HepG2 (cell line): ENCODE measurements at places on chromosomes 12 and 14. TPM values are rescaled to one million over a fixed set of nuclear protein-coding genes. Genes with fewer than 3 reads are reported as not detected.

DNA sequence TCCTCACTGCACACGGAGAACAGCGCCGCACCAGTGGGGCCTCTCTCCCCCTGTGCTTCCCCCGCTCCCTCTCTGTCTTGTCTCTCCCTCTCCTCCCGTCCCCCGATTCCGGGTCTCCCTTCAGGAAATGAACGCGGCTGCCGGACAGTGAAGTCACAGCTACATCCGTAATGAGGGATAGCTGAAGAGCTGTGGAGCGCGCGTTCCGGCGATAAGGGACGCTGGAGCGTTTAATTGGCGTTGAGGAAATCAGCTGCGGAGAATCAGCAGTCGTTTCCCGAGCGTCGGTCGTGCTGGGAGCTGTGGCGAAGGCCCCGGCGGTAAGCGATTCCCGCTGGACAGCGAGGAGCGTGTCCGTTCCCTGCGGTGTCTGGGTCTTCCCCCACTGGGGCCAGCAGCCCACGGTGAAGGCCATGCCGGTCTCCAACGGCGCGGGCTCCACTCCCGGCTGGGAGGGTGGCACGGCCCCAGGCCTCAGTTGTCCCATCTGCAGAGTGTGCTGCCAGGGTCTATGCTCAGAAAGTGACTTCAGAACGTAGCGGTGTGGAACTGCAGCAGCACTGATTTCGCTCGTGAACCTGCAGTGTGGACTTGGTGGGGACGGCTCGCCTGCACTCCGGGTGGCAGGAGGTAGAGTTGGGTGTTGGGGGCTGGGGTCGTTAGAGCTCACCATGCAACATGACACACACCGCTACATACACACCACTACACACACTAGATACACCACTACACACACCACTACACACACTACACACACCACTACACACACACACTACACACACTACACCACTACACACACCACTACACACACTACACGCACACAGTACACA lies 10.9 kb downstream of the NOC4L start:
- no peak for DNase-seq

- no peak for DNase-seq
These were observed 238.2 kb upstream of the AVPR1A start for GRCh38 chr12:63389211-63389610.

DNA sequence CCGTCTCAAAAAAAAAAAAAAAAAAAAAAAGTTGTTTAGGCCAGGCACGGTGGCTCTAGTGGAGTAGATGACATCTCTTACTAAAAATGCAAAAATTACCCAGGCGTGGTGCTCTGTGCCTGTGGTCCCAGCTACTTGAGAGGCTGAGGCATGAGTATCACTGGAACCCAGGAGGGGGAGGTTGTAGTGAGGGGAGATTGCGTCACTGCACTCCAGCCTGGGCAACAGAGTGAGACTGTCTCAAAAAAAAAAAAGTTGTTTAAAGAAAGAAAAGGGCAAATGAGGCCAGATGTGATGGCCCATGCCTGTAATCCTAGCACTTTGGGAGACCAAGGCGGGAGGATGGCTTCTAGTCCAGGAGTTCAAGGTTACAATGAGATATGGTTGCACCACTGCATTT lies 36.6 kb upstream of the SPPL3 start:
- no peak for DNase-seq

DNA sequence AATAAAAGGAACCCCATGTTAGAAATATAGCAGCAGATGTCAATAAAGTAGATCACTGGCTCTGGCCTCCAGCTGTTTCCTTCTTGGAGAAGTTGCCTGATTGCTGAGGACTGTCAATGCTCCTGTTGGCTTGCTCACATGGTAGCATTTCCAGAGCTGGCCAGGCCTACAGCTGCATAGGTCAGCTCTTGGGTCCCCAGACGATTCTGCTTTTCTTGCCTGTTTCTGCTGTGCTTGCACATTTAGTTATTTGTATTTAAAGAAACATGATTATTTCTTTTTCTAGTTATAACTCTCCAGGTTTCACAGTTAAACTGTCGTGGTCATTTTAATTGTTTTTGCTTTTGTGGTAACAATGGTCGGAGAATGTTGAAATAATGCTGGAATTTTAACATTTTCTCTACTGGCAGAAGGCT lies 7.2 kb downstream of the NAV3 start:
- no peak for DNase-seq

DNA sequence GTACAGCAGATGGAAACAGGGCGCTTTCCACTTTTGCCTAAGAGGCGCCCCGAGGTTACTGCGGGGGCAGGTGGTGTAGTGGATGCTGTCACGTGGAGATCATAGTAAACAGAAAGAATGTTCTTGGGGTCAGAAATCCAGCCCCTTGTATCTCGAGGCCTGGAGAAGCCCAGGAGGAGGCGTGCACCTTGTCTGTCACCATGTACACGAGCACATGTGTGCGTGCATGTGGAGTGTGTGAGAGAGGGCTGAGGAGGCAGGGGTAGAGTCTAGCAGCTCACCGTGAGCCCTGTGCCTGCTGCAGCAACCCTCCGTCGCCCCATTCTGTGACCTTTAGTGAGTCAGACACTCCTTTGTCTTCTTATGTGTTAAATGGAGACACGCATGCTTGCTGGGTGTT lies 59.0 kb downstream of the CACNA1C start:
- no peak for DNase-seq

- no peak for DNase-seq
These were observed 298.5 kb downstream of the ERC1 start for GRCh38 chr12:1289371-1290155.

GRCh38 chr14:75835156-75835725 lies 146.6 kb downstream of the TGFB3 start:
- DNase-seq = peak; percentile 41

- peak; percentile 64 for DNase-seq
These were observed 144.1 kb upstream of the AMIGO2 start for GRCh38 chr12:47223848-47224213.

GRCh38 chr12:31317471-31318395 lies 8.2 kb downstream of the SINHCAF start:
- no peak for DNase-seq

GRCh38 chr12:31236998-31237637 lies 88.8 kb downstream of the SINHCAF start:
- DNase-seq = no peak

- no peak for DNase-seq
These were observed 7.5 kb downstream of the HOXC4 start for GRCh38 chr12:54060975-54061778.

DNA sequence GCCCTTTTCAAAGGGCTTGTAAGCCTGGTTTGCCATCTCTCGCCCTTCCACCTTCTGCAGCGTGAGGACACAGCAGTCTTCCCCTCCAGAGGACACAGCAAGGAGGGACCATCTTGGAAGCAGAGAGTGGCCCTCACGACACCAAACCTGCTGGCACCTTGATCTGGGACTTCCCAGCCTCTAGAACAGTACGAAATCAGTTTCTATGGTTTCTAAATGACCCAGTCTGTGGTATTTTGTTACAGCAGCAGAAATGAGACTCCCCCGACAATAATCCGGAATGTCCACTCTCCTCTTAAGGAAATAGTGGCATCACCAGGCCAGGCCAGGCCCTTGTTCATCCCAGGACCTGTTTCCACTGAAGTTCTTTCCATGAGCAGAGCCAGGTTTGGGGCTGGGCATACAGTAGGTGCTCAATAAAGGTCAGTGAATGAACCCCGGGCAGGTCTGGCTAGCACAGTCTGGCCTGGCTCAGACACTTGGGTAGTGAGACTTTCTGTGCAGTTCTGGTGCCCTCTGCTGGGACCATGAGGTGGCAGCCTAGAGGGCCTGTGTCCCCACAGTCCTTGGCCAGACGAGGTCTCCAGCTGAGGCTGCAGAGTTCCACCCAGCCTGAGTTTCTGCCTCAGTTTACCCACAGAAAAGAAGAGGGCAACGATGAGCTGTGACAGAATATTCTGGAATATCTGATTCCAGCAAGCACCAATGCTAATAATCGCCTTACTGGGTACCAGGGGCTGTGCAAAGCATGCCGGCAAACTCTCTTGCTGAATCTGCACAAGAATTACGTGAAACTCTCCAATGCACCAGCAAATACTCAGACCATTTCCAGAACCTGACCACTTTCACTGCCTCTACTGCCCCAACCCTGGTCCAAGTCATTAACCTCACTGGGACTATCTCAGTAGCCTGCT lies 14.0 kb downstream of the ABCB9 start:
- peak; percentile 59 for DNase-seq

DNA sequence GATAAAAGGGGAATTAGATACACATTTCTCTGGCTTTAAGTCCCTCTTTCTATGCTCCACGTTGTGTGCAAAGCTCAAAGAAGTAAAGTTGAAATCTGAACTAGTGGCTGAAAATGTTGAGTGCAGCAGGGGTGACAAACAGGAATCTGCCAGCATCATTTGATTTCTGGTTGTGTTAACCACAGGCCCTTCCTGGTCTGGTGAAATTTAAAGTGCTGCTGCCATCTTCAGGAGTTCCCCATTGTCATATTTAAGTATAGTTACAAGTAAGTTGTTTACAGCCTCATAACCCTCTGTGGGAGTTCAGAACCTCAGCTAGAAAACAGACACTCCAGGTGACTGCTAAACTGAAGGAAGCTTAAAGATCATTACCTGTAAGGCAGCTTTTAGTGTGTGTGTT lies 90.9 kb upstream of the CCDC196 start:
- DNase-seq = no peak

DNA sequence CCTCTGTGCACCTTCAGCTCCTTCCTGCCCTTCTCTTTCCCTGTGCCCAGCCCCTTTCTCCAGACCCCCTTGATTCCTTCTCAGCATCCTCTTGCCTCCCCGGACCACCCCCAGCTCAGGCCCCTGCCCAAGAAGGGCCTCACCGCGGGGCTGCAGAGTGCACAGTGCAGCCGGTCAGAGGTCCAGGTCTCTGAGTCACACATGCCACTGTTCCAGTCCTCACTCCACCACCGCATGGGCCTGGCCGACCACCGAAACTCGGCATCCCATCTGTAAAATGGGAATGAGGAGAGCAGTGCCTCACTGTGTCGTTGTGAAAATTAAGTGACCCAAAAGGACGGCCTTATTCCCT lies 13.3 kb downstream of the BDKRB1 start:
- no peak for DNase-seq

GRCh38 chr14:77883131-77883846 lies 83.4 kb downstream of the ADCK1 start:
- DNase-seq = no peak

GRCh38 chr14:99930420-99931274 lies 134.6 kb upstream of the EVL start:
- DNase-seq = no peak

DNA sequence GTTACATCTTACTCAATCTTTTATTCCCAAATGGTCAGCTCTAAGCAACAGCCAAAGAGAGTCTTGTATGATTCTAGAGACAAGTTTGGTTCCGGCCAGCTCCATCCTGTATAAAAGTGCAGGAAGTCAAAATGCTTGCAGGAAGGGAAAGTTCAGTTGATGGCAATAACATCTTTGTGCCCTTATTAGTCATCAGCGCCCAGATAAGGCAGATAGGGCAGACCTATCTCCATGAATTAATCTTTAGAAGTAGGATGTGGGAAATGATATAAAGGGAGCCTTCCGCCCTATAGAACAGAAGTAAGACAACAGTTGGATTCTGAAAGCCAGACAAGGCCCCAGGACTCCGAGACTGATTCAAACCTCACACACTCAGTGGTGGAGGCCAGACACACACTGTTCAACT lies 6.4 kb downstream of the GNS start:
- DNase-seq = no peak

DNA sequence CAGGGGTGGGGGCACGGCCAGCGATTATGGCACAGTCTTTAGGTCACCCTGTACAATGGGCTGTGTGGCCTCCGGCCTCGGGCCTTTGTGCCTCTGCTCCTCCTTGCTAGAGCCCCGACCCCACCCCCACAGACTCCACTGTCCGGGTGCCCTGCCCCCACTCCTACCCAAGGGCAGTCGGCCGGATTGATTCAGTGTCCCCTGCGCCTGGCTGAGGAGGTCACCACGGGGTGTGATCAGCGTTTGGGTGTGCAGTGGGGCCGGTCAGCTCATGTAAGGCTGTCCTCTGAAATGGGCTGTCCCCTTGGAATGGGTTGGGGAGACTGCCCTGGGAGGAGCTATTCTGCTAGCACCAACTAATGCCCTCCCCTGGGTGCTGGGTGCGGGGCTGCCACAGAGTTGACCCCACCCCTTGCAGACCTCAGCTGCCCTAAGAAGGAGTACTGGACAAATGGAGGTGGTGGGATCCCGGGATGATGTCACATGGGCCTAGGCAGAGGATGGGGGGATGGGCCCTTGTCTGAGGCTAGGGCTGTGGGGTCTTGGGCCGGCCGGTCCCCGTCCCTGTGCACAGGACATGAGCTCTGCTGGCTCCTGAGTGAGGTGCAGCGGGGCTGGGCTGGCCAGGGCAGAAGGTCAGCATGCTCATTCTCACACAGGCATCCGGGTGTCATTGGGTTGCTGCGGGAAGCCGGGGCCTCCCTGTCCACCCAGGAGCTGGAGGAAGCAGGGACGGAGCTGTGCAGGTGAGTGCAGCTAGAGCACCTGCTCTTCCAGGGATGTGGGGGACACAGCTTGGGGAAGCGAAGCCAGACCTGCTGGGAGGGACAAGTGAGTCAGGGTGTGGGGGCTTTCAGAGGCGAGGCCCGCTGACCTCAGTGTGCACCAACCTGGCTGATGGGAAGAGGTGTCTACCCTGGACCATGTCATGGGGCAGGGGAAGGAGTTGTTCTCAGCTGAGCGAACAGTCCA lies 23.4 kb downstream of the ASPG start:
- no peak for DNase-seq

- no peak for DNase-seq
These were observed 57.7 kb upstream of the CSRP2 start for GRCh38 chr12:76936275-76937193.

- DNase-seq = no peak
These were observed 12.9 kb upstream of the FAM181A start for GRCh38 chr14:93914278-93914677.

DNA sequence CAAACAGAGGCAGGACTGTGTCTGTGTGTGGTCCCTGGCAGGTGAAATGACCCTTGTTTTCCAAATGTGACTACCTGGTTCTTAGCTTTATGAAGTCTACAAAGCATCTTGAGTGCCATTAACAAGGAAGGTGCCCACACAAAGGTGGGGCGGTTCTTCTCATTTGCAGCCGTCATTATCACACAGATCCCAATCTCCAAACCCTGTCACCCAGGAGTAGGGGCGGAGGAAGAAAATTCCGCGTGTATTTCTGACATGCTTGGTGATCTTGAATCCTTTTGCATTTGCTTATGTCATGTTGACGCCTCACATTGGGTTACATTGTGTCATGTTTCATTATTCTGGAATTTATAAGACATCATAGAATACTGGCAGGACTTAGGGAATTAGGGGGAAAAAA lies 277.3 kb downstream of the VRK1 start:
- DNase-seq = no peak

GRCh38 chr14:33163600-33163999 lies 224.9 kb downstream of the NPAS3 start:
- DNase-seq = no peak

GRCh38 chr12:66863276-66863675 lies 184.4 kb upstream of the GRIP1 start:
- no peak for DNase-seq

The FBXO34 gene
- 13.5 and 15.5 TPM in 2 replicates for total RNA-seq

The GPR135 gene
- total RNA-seq = 0.62 and 1.3 TPM in 2 replicates

The AQP6 gene
- total RNA-seq = 0.51 and 1.3 TPM in 2 replicates

The COX8C gene
- total RNA-seq = not detected in 2 replicates

The ADCY4 gene
- not detected in 2 replicates for total RNA-seq

The WDR20 gene
- 23.2 and 30.5 TPM in 2 replicates for total RNA-seq

The RPL10L gene
- total RNA-seq = not detected in 2 replicates
